Dorsolateral prefrontal cortex (tissue), 122 donors: ENCODE measurements at places on chromosomes 2 and 18. TPM values are rescaled to one million over a fixed set of nuclear protein-coding genes. Genes with fewer than 3 reads are reported as not detected.

The RESP18 gene
- total RNA-seq = 2.2 TPM

The IL1B gene
- 3.1 TPM for total RNA-seq

DNA sequence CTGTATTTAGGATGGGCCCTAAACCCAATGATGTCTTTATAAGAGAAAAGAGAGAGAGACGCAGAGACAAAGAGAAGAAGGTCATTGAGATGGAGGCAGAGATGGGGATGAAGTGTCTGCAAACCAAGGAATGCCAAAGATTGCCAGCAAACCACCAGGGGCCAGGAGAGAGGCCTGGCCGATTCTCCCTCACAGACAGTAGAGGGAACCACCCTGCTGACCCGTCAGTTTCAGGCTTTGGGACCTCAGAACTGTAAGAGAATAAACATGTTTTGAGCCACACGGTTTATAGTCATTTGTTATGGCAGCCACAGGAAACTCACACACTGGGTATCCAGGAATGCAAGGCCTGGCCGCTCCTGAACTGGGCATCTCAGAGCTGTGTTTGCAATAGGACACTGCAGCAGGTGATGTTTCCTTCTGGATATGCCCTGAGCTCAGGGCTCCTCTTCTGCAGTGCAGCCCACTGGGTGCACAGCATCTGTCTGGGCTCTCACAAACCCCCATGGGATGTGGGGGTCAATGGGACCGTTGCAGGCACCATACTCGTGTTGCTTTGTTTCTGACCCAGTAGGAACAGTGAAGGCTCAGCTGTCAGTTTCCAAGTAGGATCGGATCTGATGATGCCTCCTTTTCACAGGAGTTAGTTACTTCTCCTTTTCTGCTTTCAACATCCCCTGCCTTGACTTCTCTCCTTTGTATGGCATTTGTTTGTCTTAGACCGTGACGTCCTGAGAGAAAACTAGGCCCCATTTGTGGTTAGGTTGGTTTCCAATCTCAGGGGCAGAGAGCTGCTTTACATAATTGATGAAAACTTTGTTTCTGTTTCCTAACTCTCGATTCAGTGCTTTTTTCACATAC, 20.8 kb downstream of the PTPN18 start:
- DNase-seq = no peak

DNA sequence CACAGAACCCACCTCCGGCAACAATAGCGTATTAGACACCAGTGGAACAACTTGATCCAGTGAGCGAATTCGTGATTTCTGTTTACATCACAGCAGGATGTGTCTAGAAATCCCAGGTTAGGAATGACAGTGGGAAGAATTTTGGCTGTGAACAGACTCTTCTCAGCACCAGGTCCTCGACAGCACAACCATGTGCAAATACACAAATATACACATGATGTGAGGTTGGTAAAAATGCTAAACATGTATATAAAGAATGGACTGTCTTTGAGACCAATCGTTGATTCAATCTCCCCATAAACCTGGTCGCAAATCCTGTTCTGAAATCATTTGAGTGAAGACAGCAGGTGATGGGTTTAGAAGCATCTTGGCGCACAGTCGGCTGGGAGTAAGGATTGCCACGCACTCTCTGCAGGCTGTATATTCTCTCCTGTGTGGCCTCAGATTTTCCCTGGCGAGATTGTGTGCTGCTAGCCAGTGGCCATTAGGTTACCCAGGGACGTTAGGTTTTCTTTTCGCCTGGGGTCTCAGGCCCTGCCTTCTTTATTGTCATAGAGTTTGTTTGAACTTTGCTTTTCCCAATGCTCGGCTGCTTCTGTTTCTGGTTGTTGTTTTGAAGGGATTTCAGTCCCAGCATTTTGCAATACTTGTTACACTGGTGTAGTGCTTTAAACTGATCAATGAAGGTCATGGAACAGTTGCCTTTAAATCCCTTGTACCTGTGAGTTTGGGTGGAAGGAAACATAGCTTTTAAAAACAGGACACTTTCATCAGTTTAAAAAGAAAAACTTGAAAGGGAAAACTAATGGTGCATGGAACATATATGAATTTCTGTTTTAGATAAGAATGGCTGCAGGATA, 147.3 kb downstream of the ALPK2 start:
- no peak for DNase-seq

GRCh38 chr2:236665572-236666118, 96.0 kb downstream of the ACKR3 start:
- no peak for DNase-seq

- DNase-seq = no peak
Measured at GRCh38 chr2:31428001-31428418, 13.5 kb upstream of the XDH start.

DNA sequence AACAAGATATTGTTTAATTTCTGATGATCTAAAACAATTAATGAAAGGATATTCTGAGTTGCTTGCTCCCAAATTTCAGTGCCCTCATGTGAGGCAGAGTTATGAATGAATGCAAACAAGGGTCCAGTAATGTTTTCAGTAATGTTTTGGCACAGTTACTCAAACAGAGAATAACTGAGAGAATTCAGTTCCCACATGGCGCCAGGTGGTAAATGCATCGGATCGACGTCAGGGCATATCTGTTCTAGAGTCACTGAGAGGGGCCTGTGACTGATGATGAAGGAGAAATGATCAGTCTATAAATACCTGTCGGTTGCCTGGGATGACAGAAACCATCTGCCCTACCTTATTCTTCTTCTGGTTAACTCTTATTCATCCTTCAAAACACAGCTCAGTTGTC, 81.4 kb downstream of the KCNS3 start:
- no peak for DNase-seq

DNA sequence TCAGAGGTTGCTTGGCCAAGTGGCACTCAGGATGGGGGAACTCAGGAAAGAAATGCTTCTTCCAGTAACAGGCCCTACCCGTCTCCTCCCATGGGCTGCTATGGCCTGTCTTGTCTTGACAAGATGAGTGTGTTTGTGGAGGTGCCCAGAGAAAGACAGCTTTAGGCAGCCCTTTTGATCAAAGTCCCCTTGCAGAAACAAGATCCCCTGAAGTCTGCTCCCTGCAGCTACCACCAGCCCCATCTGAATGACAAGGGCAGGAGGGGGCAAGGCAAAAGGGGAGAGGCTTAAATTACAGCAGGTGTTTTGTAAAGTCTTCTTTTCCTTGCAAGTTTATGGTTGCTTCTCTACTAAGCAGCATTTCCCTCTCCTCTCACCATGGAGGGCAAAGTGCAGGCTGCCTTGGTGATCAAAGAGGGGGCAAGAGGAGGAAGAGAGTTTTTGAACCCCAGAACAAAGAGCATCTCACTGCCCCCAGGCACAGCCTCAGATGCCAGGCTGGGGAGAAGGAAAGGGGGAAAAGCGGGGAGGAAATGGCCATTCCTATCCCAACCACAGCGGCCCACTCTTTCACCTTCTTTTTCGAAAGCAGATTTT, 6.7 kb downstream of the EVA1A start:
- no peak for DNase-seq
